Tibial nerve (tissue), 4 donors: ENCODE measurements at places on chromosomes 1 and 21.

GRCh38 chr1:239909898-239910297, 181.8 kb upstream of the FMN2 start:
- DNase-seq, result no peak

DNA sequence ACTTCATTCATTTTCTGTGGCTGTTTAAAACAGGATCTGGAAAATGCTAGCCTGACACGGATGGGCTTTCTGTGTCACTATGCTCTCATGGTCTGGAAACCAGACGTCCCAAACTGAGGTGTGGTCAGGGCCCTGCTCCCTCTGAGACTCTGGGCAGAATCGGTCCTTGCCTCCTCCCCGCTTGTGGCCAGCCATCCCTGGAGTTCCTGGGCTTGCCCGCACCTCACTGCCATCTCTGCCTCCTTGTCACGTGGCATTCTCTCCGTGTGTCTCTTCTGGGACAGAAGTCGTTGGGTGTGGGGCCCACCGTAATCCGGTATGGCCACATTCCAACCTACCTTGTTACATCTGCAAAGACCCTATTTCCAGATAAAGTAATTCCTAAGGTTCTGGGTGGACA, 10.1 kb upstream of the ACTRT2 start:
- no peak for DNase-seq

GRCh38 chr1:19612530-19612929, 31.6 kb upstream of the NBL1 start:
- no peak for DNase-seq

GRCh38 chr1:117060441-117061317, 553 bp downstream of the TTF2 start:
- DNase-seq, result no peak

DNA sequence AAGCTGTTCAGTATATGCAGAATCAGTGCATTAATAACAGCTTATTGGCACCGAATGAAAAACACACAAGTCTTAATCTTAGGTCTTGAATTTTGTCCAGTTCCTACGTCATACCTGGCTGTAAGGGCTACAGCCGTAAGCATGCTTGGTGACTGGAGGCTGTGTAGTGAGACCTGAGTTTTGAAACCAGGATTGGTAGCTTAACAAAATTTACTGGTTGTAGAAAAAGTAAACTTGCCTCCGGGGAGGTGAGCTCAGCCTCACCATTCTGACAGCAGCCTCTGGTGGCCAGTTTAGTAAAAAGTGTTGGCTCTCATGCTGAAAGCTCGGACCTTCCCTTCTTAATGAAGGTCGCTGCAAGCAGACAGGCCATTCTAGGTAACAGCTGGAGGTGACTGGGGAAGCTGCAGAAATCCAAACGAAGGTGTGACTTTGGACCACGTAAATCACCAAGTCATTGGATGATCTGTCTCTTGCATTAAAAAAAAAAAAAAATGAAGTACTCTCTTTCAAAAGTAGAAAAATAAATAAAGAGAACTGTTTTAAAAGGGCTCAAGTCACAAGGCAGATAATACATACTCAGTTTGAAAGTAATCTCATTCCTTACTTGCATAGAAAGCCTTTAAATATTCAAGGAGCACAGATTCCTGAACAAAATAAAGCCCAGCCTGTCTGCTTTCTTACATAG, 48.9 kb downstream of the HLCS start:
- DNase-seq, result no peak

- no peak for DNase-seq
Observed at GRCh38 chr1:26555550-26555981, 26.0 kb downstream of the RPS6KA1 start.

DNA sequence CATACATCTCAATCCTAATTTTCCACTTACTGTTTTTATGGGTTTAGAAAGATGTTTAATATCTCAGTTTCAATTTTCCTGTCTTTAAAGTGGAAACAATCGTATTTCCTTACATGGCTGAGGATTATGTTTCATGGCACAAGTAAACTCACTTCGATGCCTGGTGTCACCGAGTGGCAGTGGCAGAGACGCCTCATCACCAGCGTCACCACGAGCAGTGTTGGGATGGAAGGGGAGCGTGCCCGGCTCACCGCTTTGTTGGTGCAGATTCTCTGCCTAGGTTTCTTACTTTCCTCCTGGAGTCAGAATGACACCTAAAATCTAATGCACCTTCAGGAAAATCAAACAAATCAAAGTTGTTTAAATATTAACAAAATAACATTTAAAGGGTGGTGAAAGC, 48.2 kb upstream of the DIP2A start:
- no peak for DNase-seq

- DNase-seq, result no peak
Observed at GRCh38 chr21:35400233-35400939, 351.3 kb upstream of the RUNX1 start.

DNA sequence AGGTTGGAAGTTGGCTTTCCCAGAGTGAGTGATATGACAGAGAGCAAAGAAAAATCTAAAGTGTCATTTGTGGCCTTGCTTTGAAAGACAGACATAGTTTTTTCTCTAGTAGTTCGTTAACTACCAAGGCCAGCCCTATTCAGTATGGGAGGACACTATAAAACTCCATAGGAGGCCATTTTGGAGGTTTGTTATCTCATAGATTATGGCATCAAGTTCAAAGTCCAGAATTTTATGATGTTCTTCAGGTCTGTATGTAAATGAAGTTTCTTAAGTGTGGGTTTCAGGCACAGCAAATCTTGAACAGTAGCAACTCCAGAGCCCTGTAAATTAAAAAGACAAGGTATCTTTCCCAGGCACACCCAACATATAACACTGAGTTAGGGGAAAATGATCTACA, 437.1 kb downstream of the PLPP3 start:
- DNase-seq, result no peak

- DNase-seq, result no peak
Observed at GRCh38 chr1:7641587-7642417, 129.3 kb upstream of the VAMP3 start.

- DNase-seq, result no peak
Observed at GRCh38 chr21:37758982-37759381, 157.3 kb downstream of the KCNJ6 start.

DNA sequence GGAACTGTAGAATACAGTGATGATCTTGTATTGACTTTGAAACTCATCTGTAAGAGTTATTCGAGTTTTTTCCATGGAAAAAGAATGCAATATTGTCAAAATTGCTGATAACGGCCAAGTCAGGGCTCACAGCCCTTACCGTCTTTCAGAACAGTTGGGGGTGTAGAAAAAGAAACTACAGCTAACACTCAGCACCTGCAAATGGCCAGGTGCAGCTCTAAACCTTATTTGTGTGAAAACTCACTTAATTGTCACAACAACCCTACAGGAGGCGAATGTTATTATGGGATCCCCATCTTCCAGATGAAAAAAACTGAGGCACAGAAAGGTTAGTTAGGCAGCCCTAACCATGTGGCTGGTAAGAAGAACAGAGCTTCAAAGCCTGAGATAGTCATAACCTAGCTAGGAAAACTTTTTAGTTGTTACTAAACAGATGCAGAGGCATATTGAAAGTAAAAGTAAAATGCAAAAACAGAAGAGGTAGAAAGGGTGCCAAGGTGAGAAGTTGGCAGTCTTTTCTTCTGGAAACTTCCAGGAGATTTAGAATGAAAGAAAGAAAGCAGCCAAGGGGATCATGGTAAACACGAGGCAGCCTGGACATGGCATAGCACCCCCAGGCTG, 76.4 kb downstream of the DSCAM start:
- no peak for DNase-seq

DNA sequence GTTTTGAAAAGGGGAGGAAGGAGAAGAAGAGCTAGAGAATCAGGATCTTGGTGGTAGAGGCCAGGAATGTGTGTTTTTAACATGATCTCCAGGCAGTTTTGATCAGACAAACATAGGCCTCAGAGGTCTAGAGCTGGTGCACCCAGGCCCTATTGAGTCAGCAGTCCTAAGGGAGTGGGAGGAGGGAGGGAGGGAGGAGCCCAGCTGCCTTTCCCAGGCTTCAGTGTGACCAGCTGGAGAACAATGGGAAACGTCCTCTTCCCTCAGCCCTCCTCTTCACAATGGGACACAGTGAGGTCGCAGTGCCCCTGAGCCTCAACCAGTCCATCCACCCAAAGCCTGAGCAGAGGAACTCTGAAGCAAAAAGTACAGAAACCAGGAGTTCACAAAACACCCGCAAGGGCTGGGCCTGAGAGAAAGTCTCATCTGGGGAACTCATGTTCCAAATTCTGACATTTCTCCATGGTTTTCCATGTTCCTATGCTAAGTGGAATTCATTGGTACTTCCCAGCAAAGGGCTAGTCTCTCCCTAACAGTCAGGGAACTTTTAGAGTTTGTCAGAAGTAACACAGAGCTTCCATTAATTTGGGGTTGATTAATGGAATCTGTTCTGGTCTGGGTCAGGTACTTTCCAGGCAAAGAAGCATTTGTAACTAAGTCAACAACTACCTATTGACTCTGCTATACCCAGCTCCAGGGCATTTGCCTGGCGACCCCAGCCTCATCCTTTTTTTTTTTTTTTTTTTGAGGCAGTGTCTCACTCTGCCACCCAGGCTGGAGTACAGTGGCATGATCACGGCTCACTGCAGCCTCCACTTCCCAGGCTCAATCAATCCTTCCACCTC, 37.5 kb downstream of the ELAPOR1 start:
- DNase-seq, result no peak

DNA sequence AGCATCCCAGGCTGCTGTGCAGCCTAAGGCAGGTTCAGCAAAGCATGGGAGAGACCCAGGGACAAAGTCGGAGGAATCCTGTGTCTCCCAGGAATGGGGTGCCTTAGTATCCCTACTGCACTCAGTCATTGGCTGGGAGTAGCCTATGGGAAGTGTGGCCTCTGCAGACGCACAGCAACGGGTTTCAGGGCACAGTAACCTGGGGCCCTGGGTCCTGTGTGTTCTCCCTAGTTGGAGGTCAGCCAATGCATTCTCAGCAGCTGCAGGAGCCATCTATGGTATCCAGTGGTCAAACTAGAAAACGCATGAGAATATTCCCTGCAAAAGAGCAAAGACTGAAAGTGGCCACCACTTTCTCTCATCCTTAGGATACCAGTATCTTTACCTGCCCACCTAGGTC, 13.7 kb upstream of the C1orf21 start:
- DNase-seq, result no peak

DNA sequence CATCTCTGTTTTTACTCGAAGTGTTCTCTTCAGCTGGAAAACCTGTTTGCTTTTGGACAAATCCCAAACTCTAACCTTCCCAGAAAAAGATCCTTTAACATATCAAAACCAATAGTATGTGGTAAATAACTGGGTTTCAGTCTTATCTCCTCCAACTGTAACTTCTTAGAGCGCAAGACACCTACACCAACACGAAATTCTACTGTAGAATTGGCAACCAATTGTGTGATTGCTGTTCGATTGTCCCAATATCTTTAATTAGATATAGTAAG, 5.8 kb upstream of the MPZL1 start:
- DNase-seq, result no peak

GRCh38 chr1:221397141-221397540, 344.7 kb downstream of the DUSP10 start:
- no peak for DNase-seq

DNA sequence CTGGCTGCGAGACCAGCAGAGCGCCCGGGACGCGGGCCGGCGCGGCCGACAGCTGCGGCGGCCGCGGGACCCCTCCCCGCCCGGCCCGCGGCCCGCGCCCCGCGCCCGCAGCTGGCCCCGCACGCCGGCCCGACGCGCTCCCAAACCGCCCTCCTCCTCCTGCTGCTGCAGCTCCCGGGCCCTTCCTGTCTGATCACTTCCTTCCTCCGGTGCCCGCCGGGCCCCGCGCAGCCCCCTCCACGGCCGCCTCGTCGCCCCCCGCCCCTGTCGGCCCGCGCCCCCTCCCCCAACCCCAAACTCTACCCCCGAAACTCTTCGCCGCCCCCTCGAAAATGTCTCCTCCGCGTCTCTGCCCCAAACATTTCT, 594 bp downstream of the LUZP1 start:
- no peak for DNase-seq

DNA sequence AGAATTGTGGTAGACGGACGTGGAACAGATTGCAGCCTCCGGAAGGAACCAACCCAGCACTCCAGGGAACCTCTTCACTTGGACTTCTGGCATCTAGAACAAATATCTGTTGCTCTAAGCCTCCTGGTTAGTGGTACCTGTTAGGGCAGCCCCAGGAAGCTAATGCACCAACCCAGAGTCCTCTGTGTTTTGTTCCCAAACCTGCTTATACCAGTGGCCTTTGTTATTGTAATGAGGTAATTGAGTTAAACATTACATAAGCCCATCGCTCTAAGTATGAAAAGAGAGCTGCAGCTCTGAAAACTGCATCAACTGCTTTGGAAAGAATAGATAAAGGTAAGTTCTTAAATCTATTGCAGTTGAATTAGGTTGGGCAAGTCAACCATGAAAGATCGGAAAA, 516.7 kb downstream of the NPHP4 start:
- no peak for DNase-seq

GRCh38 chr1:112629256-112629655, 9.6 kb downstream of the CAPZA1 start:
- no peak for DNase-seq

DNA sequence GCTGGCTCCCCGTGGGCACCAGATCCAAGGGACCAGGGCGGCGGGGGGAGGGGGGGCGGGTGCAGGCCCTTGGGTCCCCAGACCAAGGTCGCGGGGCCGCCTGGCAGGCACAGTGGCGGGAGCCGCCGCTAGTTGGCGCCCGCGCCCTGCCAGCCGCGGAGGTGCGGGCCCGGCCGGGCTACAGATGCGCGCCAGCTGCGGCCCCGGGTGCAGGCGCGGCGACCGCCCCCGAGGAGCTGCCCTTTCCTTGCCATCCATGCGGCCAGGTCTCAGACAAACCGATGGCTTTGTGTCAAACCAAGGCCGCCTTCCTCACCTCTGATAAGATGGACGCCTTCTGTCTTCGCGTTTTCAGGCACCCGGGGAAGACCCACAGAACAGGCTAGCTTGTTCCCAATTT, 2.2 kb upstream of the RUNX3 start:
- DNase-seq, result no peak

DNA sequence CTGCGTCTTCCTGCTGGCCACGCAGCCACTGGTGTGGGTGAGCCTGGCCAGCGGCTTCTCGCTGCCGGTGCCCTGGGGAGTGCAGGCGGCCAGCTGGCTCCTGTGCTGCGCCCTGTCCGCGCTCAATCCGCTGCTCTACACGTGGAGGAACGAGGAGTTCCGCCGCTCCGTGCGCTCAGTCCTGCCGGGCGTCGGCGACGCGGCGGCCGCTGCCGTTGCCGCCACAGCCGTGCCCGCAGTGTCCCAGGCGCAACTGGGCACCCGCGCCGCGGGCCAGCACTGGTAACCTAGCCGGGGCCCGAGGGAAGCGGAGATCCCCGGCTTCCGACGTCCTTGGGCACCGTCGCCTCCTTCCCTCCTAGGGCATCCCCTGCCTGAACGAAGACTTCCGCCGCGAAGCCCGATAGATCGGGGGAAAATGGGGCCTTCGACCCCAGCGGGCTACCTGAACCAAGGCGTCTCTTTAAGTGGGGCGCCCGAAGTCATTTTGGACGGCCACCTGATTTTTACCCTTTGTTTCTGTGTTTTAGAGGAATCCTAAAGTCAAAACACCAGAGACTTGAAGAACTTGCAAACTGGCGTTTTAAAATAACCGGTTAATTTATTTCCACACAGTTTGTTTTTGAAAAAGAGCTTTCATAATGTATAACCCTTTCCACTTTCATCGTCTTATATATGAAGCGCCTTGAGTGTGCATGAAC, 2.0 kb downstream of the GPR88 start:
- no peak for DNase-seq
